ENCODE measurements at places on chromosomes 7 and 10. TPM values are rescaled to one million over a fixed set of nuclear protein-coding genes. Genes with fewer than 3 reads are reported as not detected.

GBX1 gene
- total RNA-seq, result 0.57 TPM

PRKAR2B gene
- total RNA-seq, result 37.7 TPM

XRCC2 gene
- total RNA-seq, result 0.24 TPM

CALHM3 gene
- total RNA-seq, result not detected

SAMD9 gene
- 2.8 TPM for total RNA-seq

AGMO gene
- total RNA-seq, result 0.40 TPM

LFNG gene
- 6.2 TPM for total RNA-seq

ACSL5 gene
- total RNA-seq, result 5.1 TPM

PHKG1 gene
- 15.3 TPM for total RNA-seq

AGR2 gene
- not detected for total RNA-seq

ZNF425 gene
- total RNA-seq, result 0.78 TPM

RELN gene
- total RNA-seq, result 0.57 TPM

EN2 gene
- total RNA-seq, result not detected

ICA1 gene
- total RNA-seq, result 76.0 TPM

AIFM2 gene
- total RNA-seq, result 19.4 TPM

CRYGN gene
- total RNA-seq, result not detected
